Upper lobe of right lung (tissue), 1 donor: ENCODE measurements at places on chromosomes 4 and X. TPM values are rescaled to one million over a fixed set of nuclear protein-coding genes. Genes with fewer than 3 reads are reported as not detected.

- no peaks in the 10 kb centered on the region for H3K36me3 ChIP-seq
- H3K4me1 ChIP-seq = no peaks in the 10 kb centered on the region
- peak; percentile 35 for DNase-seq
- H3K27ac ChIP-seq = no peak overlapping the region
- H3K4me3 ChIP-seq = no peak overlapping the region
These were observed 71.7 kb downstream of the CPZ start for GRCh38 chr4:8664031-8664805.

DNA sequence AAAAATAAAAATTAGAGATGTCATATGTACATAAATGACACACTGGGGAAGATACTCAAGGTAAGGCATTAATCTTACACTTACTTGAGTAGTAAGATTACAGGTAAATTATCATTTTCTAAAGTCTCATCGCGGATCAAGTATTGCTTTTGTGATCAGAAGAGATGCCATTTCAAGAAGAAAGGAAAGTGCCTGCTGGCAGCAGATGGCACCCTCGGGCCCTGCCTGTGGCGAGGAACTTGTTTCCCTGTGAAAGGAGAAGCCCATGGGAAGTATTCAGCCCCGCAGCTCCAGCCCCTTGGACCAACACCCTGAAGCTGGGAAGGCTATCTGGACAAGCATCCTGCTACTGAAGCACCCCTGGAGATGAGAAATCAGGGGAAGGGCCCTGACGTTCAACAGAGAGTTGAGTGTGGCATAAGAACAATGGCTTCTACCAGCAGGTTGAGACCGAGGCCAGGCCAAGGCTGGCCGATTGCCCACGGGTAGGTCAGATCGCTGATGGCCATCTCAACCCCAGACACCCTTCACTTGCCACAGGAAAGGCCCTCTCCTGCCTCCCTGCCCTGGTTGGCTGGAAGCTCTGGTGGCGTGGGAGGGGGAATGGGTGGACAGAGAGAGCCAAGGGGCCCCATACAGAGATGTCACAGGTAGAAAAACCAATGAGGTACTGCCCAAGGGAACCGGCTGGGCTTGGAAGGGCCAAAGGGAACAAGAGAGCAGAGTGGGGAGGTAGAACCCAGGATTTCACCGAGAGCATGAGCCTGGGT is 18.8 kb upstream of the MXD4 start:
- no peaks in the 10 kb centered on the region for H3K36me3 ChIP-seq
- H3K4me1 ChIP-seq = no peaks in the 10 kb centered on the region
- no peak overlapping the region for H3K4me3 ChIP-seq
- DNase-seq = no peak

- no peak overlapping the region for H3K4me3 ChIP-seq
- no peak for DNase-seq
- no peaks in the 10 kb centered on the region for H3K4me1 ChIP-seq
- H3K27ac ChIP-seq = no peak overlapping the region
These were observed 2.5 kb downstream of the PPBP start for GRCh38 chr4:73985528-73985852.

DNA sequence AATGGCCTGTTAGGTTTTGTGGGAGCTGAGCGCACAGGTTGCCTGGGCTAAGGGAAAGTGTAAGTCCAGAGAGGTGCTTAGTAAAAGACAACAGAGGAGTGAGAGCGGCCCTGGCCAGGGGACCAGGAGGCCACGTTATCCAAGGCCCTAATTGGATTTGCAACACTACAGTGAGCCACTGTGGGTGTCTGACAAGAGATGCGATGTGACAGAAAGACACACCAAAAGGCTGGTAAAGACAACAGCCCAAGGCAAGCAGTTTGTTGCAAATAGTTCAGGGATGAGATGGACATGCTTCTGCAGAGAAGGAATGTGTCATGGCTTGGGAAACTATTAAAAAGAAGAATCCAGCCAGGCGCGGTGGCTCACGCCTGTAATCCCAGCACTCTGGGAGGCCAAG is 162.7 kb upstream of the KIT start:
- no peak overlapping the region for H3K27ac ChIP-seq
- no peak for DNase-seq
- H3K4me3 ChIP-seq = no peak overlapping the region
- H3K4me1 ChIP-seq = no peaks in the 10 kb centered on the region
- no peaks in the 10 kb centered on the region for H3K36me3 ChIP-seq
- H3K27me3 ChIP-seq = no peaks in the 10 kb centered on the region

DNA sequence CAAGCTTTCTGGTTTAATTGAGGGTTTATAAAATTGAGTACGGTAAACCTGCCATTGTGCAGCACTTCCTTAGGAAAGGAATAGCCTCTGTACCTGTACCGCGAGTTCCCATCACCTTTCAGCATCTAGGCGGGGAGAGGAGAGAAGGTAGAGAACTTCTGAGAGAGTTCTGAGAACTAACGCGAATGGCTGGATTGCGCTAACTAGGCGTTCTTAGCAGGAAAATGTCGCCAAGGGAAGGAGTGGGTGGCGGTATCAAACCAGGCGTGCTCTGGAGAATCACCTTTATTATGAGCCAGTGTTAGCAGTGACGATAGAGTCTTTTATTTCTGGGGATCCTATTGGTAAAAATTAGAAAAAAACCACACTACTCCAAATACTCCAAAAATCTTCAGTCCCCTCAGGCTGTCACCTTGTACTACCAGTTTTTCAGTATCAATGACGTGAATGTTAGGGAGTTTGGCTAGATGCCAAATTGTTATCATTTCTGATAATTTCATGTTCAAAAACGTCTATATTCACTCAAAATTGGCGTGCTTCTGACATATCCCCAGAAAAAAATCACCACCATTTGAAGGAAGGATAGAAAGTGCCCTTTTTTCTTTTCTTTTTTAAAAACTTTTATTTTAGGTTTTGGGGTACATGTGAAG is 1.4 kb downstream of the UGT8 start:
- no peaks in the 10 kb centered on the region for H3K36me3 ChIP-seq
- peaks cover 26% of the 10 kb centered on the region for H3K27me3 ChIP-seq
- no peak for DNase-seq
- H3K4me3 ChIP-seq = peak overlapping the region; percentile 49
- H3K4me1 ChIP-seq = peaks cover 8% of the 10 kb centered on the region

- no peak overlapping the region for H3K4me3 ChIP-seq
- no peak overlapping the region for H3K27ac ChIP-seq
- DNase-seq = no peak
- no peaks in the 10 kb centered on the region for H3K4me1 ChIP-seq
These were observed 332.3 kb downstream of the PTTG2 start for GRCh38 chr4:38292529-38292928.

GRCh38 chrX:148380650-148381561 is 119.5 kb upstream of the AFF2 start:
- H3K4me3 ChIP-seq = no peak overlapping the region
- no peaks in the 10 kb centered on the region for H3K27me3 ChIP-seq
- no peak for DNase-seq
- H3K4me1 ChIP-seq = no peaks in the 10 kb centered on the region
- peak overlapping the region; percentile 24 for H3K27ac ChIP-seq

- no peak overlapping the region for H3K4me3 ChIP-seq
- H3K36me3 ChIP-seq = no peaks in the 10 kb centered on the region
- no peak overlapping the region for H3K27ac ChIP-seq
- H3K4me1 ChIP-seq = no peaks in the 10 kb centered on the region
- no peaks in the 10 kb centered on the region for H3K27me3 ChIP-seq
These were observed 47.5 kb downstream of the SLITRK2 start for GRCh38 chrX:145865082-145865481.

The PDGFRA gene
- 91.5 TPM for total RNA-seq

The TKTL1 gene
- not detected for total RNA-seq

The TACR3 gene
- not detected for total RNA-seq

The TCP11X2 gene
- total RNA-seq = not detected
